ENCODE measurements at places on chromosomes 16 and 17. TPM values are rescaled to one million over a fixed set of nuclear protein-coding genes. Genes with fewer than 3 reads are reported as not detected.

Gene SDR42E1
- total RNA-seq, result 0.05 TPM

Gene KRTAP16-1
- not detected for total RNA-seq

Gene ASGR1
- 17.7 TPM for total RNA-seq

Gene NPIPA3
- 0.92 TPM for total RNA-seq

Gene PYDC1
- 9.5 TPM for total RNA-seq

Gene SYNGR2
- total RNA-seq, result 50.3 TPM

Gene CACNG1
- not detected for total RNA-seq

Gene SPATA32
- 0.15 TPM for total RNA-seq

Gene TNP2
- total RNA-seq, result not detected

Gene TERB1
- not detected for total RNA-seq

Gene PROCA1
- 31.7 TPM for total RNA-seq

Gene KREMEN2
- total RNA-seq, result 7.5 TPM

- H3K27me3 ChIP-seq, result no peaks in the 10 kb centered on the region
- H3K27ac ChIP-seq, result no peak overlapping the region
- H3K4me1 ChIP-seq, result no peaks in the 10 kb centered on the region
- H3K4me3 ChIP-seq, result no peak overlapping the region
Observed at GRCh38 chr17:64282753-64283080, 19.7 kb upstream of the TEX2 start.

DNA sequence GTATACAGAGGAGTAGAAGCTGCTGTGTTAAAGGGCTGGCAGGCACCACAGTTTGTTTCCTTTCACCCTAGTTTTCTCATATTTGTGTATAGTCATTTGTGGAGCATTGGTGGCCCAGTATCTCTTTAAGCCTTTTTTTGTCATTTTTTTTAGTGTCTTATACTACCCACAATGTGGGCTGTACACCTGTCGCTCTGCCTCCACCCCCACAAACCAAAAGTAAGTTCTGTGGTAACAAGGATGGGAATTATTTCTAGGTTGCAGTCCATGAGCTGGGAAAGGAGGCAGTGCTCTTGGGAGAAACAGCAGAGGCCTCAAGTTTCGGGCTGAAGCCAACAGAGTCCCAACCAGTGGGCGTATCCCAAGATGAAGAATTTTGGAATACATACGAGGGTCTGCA, 6.2 kb downstream of the ZNF75A start:
- no peak overlapping the region for H3K4me3 ChIP-seq
- no peak for DNase-seq
- no peak overlapping the region for H3K27ac ChIP-seq
- H3K4me1 ChIP-seq, result no peaks in the 10 kb centered on the region

DNA sequence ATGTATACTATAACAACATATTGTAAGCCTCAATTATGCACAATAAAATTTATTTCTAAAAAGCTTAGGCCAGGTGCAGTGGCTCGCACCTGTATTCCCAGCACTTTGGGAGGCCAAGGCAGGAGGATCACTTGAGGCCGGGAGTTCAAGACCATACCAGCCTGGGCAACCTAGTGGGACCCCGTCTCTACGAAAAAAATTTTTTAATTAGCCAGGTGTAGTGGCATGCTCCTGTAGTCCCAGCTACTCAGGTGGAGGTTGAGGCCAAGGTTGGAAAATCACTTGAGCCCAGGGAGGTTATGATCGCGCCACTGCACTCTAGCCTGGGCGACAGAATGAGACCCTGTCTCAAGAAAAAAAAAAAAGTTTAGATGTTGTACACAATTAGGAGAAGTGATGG, 45.5 kb downstream of the VMP1 start:
- no peak overlapping the region for H3K27ac ChIP-seq
- peaks cover 3% of the 10 kb centered on the region for H3K4me1 ChIP-seq
- DNase-seq, result no peak
- no peak overlapping the region for H3K4me3 ChIP-seq
- H3K27me3 ChIP-seq, result no peaks in the 10 kb centered on the region

- H3K36me3 ChIP-seq, result peaks cover 12% of the 10 kb centered on the region
- no peak for DNase-seq
- H3K4me3 ChIP-seq, result no peak overlapping the region
- no peaks in the 10 kb centered on the region for H3K4me1 ChIP-seq
- H3K27ac ChIP-seq, result no peak overlapping the region
Observed at GRCh38 chr16:88070341-88070740, 119.1 kb downstream of the BANP start.

DNA sequence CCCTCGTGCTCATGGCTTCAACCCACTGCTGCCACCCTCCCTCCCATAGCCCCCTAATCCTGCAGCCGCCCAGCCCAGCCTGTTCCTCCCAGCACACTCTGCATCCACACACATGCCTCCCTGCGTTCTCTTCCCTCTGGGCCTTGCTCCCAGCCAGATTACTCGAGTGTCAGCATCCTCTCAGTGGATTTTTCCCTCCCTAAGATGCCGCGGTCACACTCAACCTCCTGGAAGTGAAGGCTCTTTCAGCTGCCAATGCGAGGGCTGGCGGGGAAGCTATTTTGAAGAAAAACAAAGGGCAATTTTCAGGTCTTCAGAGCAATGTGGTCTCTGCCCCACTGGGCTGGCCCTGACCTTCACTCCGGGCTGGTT, 23.2 kb upstream of the CACNG5 start:
- H3K4me1 ChIP-seq, result peaks cover 8% of the 10 kb centered on the region
- H3K4me3 ChIP-seq, result no peak overlapping the region
- DNase-seq, result no peak
- H3K27ac ChIP-seq, result no peak overlapping the region
- no peaks in the 10 kb centered on the region for H3K36me3 ChIP-seq

DNA sequence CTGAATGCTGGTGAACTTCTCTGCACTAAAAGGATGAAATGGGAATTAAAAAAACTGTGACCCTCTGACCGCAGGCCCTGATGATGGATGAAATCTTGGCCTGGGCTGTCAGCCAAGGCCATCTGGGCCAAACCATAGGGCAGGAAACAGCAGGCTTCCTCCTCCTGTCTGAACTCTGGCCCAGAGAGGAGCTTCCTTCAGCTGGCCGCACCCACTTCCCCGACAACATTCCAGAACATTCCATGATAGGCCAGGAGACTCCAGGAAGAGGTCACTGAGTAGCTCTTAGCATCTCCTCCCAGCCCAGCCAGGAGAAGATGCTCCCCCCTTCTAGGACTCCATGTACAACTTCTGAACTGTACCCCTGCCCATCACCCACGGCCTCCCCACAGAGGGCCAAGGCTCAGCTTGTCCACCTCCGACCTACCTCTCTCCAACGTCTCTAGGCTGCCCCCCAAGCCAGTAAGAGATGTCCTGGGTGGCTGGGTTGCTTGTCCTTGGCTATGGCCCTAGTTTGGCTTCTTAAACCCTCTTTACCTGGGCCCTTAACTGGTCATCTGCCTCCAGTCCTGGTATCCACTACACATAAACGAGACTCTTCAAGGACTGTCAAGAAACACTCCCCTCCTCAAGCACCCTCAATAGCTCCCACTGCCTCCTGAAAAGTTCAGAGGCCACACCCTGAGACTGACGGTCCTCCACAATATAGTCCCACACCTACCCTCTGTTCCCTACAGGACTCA, 1.7 kb downstream of the RPH3AL start:
- peak overlapping the region; percentile 11 for H3K27ac ChIP-seq
- no peak overlapping the region for H3K4me3 ChIP-seq
- peaks cover 7% of the 10 kb centered on the region for H3K36me3 ChIP-seq

GRCh38 chr16:11398851-11399250, 53.6 kb downstream of the RMI2 start:
- no peaks in the 10 kb centered on the region for H3K27me3 ChIP-seq
- DNase-seq, result peak; percentile 4
- no peaks in the 10 kb centered on the region for H3K36me3 ChIP-seq
- no peak overlapping the region for H3K4me3 ChIP-seq

- H3K36me3 ChIP-seq, result peaks cover 18% of the 10 kb centered on the region
- peak overlapping the region; percentile 54 for H3K27ac ChIP-seq
- peaks cover 8% of the 10 kb centered on the region for H3K4me1 ChIP-seq
- no peaks in the 10 kb centered on the region for H3K27me3 ChIP-seq
Observed at GRCh38 chr16:87704754-87705353, 60.9 kb downstream of the KLHDC4 start.

GRCh38 chr17:79623786-79624717, 13.2 kb upstream of the RBFOX3 start:
- no peak overlapping the region for H3K27ac ChIP-seq
- peaks cover 5% of the 10 kb centered on the region for H3K27me3 ChIP-seq
- DNase-seq, result peak; percentile 7
- H3K4me3 ChIP-seq, result no peak overlapping the region

- H3K27ac ChIP-seq, result no peak overlapping the region
- DNase-seq, result no peak
- H3K4me3 ChIP-seq, result no peak overlapping the region
- H3K36me3 ChIP-seq, result no peaks in the 10 kb centered on the region
Observed at GRCh38 chr16:4495766-4496165, 19.6 kb downstream of the HMOX2 start.

DNA sequence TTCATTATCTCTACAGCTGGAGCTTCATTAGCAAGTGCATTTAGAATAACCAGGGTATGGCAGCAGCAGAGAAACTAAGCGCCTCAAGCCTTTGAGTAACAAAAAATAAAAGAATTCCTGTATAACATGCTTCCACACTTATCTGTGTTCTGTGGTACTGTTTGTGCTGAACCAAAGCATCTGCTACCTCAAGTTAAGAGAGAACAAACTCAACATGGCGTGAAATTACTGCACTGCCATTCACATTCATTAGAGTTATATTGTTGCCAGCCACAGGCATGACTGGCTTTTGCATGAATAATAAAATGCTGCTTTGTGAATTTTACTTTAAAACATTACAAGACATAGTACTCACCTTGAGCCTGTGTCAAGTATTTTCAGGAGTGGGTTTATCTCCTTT, 76.6 kb downstream of the NLK start:
- H3K36me3 ChIP-seq, result peaks cover 6% of the 10 kb centered on the region
- no peak for DNase-seq
- no peak overlapping the region for H3K4me3 ChIP-seq
- H3K4me1 ChIP-seq, result peaks cover 45% of the 10 kb centered on the region
- H3K27me3 ChIP-seq, result no peaks in the 10 kb centered on the region
- H3K27ac ChIP-seq, result peak overlapping the region; percentile 41

GRCh38 chr17:79041041-79041570, 17.1 kb downstream of the C1QTNF1 start:
- DNase-seq, result no peak
- peaks cover 12% of the 10 kb centered on the region for H3K27me3 ChIP-seq

- H3K27me3 ChIP-seq, result no peaks in the 10 kb centered on the region
- H3K4me1 ChIP-seq, result peaks cover 48% of the 10 kb centered on the region
- DNase-seq, result peak; percentile 93
- peak within 1 kb of the TSS; percentile 100 for H3K27ac ChIP-seq
- peaks cover 35% of the 10 kb centered on the region for H3K36me3 ChIP-seq
Observed at GRCh38 chr17:18314731-18315561, at the start of the genes SMCR8 and TOP3A. TSS of gene SMCR8 (plus strand) at chr17:18315293. CDS start at chr17:18315790, 497 bp downstream. TSS of gene TOP3A (minus strand) at chr17:18314994. CDS start at chr17:18314778, 216 bp downstream.

GRCh38 chr17:17106756-17107155, 64.5 kb downstream of the MPRIP start:
- peaks cover 19% of the 10 kb centered on the region for H3K4me1 ChIP-seq
- H3K36me3 ChIP-seq, result no peaks in the 10 kb centered on the region
- no peak overlapping the region for H3K4me3 ChIP-seq
- H3K27me3 ChIP-seq, result no peaks in the 10 kb centered on the region
- H3K27ac ChIP-seq, result peak overlapping the region; percentile 68

- peak; percentile 78 for DNase-seq
- H3K27ac ChIP-seq, result no peak overlapping the region
- 0 out of 2 replicates have a peak, but pooled peaks cover 6% of the 10 kb centered on the region for H3K36me3 ChIP-seq
Observed at GRCh38 chr17:82031885-82032627, 578 bp downstream of the RAC3 start.

GRCh38 chr16:24906199-24906808, 60.5 kb downstream of the SLC5A11 start:
- H3K4me1 ChIP-seq, result no peaks in the 10 kb centered on the region
- H3K36me3 ChIP-seq, result no peaks in the 10 kb centered on the region
- H3K4me3 ChIP-seq, result no peak overlapping the region

DNA sequence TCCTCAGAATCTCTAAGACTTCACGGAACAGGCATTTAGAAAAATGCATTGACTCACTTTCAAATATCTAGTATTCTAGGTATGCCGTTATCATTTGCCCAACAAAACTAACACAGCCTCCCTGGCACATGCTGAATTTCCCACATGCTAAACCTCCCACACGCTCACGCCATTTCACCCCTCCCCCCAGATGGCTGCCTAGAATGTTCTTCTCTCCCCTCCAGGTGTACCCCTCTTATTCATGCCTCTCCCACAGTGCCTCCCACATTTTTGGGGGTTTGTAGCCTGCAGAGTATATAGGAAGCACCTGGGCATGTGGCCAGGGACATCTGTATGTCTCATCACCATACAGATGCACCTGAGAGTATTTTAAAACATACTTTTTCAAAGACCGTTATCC, 38.2 kb upstream of the ICAM2 start:
- no peaks in the 10 kb centered on the region for H3K27me3 ChIP-seq
- H3K36me3 ChIP-seq, result no peaks in the 10 kb centered on the region
- no peak overlapping the region for H3K4me3 ChIP-seq
- peaks cover 21% of the 10 kb centered on the region for H3K4me1 ChIP-seq
- DNase-seq, result no peak
- H3K27ac ChIP-seq, result no peak overlapping the region

- H3K4me1 ChIP-seq, result 0 out of 2 replicates have a peak, but pooled peaks cover 6% of the 10 kb centered on the region
- DNase-seq, result no peak
- H3K27me3 ChIP-seq, result no peaks in the 10 kb centered on the region
- H3K27ac ChIP-seq, result no peak overlapping the region
Observed at GRCh38 chr16:88985521-88985920, 8.5 kb upstream of the CBFA2T3 start.

GRCh38 chr16:87740909-87741424, 24.8 kb downstream of the KLHDC4 start:
- H3K36me3 ChIP-seq, result peaks cover 44% of the 10 kb centered on the region
- no peaks in the 10 kb centered on the region for H3K4me1 ChIP-seq
- H3K27me3 ChIP-seq, result no peaks in the 10 kb centered on the region
- no peak for DNase-seq
- H3K27ac ChIP-seq, result peak overlapping the region; percentile 16

DNA sequence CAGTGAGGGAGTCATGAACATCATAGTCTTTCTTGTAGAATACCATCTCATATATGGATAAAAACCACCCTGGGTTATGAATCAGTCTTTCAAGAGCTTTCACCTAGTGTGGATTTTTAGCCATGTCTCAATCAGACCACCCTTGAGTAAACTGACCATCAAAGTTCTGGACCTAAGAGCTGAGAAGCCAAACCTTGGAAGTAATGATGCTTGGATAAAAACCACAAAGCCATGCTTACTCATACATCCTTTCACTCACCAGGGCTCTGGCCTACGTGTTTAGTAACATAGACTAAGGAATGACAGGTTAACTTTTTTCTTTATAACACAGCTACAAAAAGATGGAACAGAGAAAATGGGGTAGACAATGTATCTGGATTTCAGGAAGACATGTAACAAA, 167.2 kb downstream of the STX8 start:
- 0 out of 2 replicates have a peak overlapping the region, but pooled peaks have one; percentile 19 for H3K27ac ChIP-seq
- H3K4me1 ChIP-seq, result peaks cover 28% of the 10 kb centered on the region
- no peak for DNase-seq
- no peaks in the 10 kb centered on the region for H3K36me3 ChIP-seq
- H3K27me3 ChIP-seq, result no peaks in the 10 kb centered on the region

DNA sequence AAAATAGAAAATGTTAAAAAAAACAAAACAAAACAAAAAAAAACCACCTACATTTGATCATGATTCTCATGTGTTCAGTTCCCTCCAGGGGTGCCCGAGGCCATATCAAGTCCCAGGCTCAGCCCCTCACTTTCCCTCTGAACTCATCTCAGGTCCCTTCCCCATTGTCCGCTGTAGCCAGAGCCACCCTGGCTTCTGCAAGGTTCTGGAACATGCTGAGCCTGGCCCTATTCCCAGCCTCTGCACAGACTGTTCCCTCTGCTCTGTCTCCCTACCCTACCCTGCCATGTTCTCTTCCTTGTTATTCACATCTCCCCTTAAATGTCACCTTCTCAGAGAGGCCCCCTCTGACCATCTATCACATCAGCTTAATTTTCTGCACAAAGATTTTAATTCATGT, 46.9 kb downstream of the TK2 start:
- H3K27me3 ChIP-seq, result peaks cover 8% of the 10 kb centered on the region
- H3K27ac ChIP-seq, result no peak overlapping the region
- H3K36me3 ChIP-seq, result no peaks in the 10 kb centered on the region
- no peak overlapping the region for H3K4me3 ChIP-seq
